ENCODE measurements at places on chromosomes 13 and 19.

GRCh38 chr13:33640832-33641231 is 177.1 kb upstream of the RFC3 start:
- DNase-seq, result no peak

DNA sequence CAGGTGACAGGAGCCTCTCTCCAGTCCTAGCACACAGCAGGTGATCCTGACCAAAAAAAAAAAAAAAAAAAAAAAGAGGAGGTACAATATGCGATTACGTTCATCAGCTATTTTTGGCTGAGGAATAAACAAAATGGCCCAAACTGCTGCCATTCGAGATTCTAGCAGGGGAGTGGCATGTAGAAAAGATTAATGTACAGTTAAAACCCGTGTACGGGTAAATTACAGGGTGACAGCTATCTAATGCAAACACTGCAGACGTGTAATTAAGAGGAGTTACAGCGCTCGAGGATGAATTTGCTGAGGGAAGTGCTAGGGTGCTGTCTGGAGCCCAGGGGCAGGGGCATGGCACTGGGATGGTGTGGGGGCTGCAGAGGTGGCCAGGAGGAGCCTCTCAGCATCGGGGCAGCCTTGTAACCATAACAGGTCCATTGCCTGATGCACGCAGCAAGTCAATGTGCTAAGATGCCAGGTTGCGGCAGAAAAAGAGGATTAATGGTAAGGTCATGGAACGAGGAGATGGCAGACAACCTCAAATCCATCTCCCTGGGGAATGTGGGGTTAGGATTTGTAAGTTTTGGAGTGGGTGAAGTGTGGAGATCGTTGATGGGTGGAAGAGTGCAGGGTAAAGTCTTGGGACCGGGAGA is 17.4 kb downstream of the CHST8 start:
- no peak for DNase-seq

- no peak for DNase-seq
Measured at GRCh38 chr19:47303966-47304365, 5.7 kb upstream of the C5AR1 start.

- no peak for DNase-seq
Measured at GRCh38 chr19:51737924-51738323, 13.8 kb downstream of the FPR1 start.

GRCh38 chr13:106034201-106034600 is 501.3 kb downstream of the EFNB2 start:
- no peak for DNase-seq

GRCh38 chr19:31139871-31140505 is 209.2 kb downstream of the TSHZ3 start:
- no peak for DNase-seq

GRCh38 chr19:12784871-12785430 is 6.3 kb upstream of the JUNB start:
- DNase-seq, result no peak

All from activated naive CD4-positive, alpha-beta T cell (primary cell).